ENCODE measurements at places on chromosomes 5 and 9.

- no peak for DNase-seq
These were observed 17.3 kb downstream of the VCAN start for GRCh38 chr5:83488821-83489220.

DNA sequence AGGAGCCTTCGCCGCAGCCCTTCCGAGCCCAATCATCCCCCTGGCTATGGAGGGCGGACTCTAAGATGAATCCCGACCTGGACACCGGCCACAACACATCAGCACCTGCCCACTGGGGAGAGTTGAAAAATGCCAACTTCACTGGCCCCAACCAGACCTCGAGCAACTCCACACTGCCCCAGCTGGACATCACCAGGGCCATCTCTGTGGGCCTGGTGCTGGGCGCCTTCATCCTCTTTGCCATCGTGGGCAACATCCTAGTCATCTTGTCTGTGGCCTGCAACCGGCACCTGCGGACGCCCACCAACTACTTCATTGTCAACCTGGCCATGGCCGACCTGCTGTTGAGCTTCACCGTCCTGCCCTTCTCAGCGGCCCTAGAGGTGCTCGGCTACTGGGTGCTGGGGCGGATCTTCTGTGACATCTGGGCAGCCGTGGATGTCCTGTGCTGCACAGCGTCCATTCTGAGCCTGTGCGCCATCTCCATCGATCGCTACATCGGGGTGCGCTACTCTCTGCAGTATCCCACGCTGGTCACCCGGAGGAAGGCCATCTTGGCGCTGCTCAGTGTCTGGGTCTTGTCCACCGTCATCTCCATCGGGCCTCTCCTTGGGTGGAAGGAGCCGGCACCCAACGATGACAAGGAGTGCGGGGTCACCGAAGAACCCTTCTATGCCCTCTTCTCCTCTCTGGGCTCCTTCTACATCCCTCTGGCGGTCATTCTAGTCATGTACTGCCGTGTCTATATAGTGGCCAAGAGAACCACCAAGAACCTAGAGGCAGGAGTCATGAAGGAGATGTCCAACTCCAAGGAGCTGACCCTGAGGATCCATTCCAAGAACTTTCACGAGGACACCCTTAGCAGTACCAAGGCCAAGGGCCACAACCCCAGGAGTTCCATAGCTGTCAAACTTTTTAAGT lies 819 bp downstream of the ADRA1B start:
- DNase-seq, result no peak

- DNase-seq, result no peak
These were observed 1.7 kb downstream of the DCANP1 start for GRCh38 chr5:135445306-135445985.

GRCh38 chr9:8346296-8346695 lies 546.7 kb upstream of the DMAC1 start:
- DNase-seq, result peak; percentile 67

- DNase-seq, result no peak
These were observed 160.8 kb upstream of the CDKN2B start for GRCh38 chr9:22169727-22170503.

GRCh38 chr5:128021411-128021810 lies 62.2 kb upstream of the SLC12A2 start:
- DNase-seq, result no peak

DNA sequence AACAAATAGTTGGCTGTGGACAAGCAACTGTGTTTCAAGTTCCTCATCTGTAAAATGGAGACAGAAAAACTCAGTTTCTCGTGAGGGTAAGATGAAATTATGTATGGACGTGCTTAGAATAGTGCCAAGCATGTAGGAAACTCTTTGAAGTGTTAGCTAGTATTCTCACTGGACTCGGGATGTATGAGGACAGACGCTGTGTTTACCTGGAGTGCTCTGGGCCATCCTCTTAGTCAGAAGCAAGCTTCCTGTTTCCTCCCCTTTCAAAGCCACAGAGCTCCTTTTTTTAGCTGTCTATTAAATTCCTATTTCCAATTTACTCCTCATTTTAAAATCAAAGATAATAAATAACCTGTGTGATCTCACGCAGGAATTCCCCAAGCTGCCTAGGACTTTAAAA lies 23.8 kb upstream of the IQGAP2 start:
- DNase-seq, result peak; percentile 39

- peak; percentile 51 for DNase-seq
These were observed 13.2 kb upstream of the AUH start for GRCh38 chr9:91374939-91375338.

GRCh38 chr9:97388721-97389238 lies 23.1 kb upstream of the TDRD7 start:
- peak; percentile 75 for DNase-seq

- no peak for DNase-seq
These were observed 3.4 kb upstream of the APBA1 start for GRCh38 chr9:69675563-69675962.

- no peak for DNase-seq
These were observed 18.9 kb downstream of the SEMA4D start for GRCh38 chr9:89478821-89479668.

DNA sequence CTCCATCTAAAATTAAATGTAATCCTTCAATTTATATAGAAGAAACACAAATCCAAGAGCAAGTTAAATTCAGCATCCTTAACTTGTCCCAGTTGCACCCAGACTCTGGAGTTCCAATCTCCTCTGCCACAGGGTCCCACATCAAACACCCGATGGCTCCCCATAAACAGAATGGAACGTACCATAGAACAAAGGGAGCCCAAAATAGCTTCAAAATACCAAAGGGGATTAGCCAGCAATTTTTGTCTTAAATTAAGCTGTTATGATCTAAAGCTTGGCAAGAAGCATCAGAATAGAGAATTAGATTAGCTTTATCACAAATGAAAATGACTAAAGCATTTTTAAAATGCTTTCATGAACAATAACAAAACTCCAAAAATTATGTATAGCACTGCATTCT lies 112.8 kb downstream of the FANCC start:
- no peak for DNase-seq

DNA sequence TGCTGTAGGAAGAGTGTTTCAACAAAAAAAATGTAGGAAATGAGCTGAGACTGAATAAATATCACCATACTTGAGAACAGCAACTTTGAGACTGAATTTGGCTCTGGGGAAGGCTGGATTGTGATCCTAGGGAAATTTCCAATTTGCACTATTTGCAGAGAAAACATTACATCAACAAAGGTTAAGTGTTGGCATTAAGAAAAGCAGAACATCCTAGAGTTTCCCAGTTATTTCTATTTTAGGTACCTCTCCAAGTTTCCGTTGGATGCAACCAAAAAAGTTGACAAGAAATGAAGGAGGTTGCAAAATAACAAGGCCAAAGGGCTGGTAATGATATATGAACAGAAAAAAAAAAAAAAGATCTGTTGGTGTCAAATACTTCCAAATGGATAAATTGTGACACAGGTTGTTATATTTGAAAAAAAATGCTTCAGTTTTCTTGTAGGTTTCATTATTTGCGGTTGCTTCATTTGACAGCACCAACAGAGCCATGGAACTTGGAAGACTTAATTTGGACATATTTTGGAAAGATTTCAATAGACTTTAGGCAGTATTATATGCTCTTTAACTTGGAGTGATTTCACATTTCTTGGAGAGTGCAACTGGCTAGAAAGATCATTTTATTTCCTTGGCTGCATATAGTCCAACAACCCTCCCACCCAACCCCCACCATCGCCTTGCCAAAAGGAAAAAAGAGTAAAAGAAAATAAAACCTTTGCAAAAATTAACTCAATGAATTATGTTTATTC lies 230.8 kb downstream of the ZNF608 start:
- no peak for DNase-seq

DNA sequence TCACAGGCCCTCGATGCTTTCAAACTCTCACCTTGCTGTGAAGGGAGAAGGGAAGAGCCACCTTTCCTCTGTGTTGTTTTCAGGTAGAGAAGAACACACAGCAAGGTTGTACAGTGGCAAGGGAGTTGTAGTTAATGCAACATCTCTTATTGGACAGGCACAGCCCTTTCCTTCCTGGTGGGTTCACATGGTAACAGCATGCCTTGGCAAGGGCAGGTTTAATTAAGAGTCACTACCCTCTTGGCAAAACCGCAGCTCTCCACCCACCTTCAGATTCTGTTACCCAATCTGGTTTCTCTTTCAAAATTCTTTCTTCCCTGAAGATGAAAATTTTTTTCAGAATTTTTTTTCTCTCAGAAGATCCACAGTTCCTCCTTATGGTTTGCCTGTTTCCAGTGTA lies 253.1 kb downstream of the TLR4 start:
- peak; percentile 19 for DNase-seq

DNA sequence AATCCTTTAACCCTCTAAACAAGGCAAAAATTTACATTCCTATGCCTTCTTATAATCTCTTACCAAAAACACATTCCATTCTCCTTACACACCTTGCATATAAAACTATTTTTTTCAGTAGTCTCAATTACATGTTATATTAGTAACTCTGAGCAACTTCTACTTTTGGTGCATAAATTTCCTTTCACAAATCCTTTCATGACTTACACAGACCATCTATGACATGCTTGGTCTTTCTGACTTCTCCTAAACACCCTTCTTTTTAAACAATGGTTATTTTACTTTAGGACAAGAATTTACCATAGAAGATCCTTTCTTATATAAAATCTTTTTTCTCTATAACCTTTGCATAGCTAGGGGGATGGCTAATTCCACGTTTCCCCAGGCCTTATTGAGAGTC lies 208.0 kb upstream of the ARRDC3 start:
- no peak for DNase-seq

- DNase-seq, result peak; percentile 4
These were observed 31.5 kb upstream of the ZCCHC9 start for GRCh38 chr5:81269751-81270393.

- no peak for DNase-seq
These were observed 57.9 kb upstream of the RICTOR start for GRCh38 chr5:39132128-39132447.

DNA sequence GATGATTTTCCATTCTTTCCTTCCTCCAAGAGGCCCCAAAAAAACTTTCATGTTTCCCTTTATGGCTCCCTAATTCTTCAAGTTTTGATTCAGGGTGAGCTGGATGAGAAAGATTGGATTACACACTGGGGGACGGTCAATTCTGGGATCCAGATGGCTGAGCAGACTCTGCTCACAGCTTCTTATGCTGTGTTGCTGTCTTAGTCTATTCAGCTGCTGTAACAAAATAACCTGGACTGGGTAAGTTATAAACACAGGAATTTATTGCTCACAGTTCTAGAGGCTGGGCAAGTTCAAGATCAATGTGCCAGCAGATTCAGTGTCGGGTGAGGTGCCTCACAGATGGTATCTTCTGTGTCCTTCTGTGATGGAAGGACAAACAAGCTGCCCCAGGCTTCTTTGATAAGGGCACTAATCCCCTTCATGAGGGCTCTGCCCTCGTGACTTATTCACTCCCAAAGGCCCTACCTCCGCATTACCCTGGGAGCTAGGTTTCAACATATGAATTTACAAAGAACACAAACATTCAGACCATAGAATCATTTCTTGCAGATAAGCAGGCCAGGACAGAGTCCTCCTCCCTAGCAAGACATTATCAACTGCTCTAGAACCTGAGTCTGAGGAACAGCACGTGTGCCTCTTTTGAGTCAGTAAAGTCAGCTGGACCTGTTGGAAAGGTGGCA lies 23.1 kb upstream of the SMAD5 start:
- DNase-seq, result no peak

All from kidney tubule cell (primary cell).